ENCODE measurements at places on chromosomes 3 and 15.
A peak's percentile ranks its signal among the peaks of the same experiment; 100 is the strongest.

- DNase-seq = no peak
These were observed 4.0 kb downstream of the FBXL22 start for GRCh38 chr15:63601026-63601703.

GRCh38 chr3:26061947-26062346, 272.1 kb downstream of the OXSM start:
- no peak for DNase-seq

- no peak for DNase-seq
These were observed 326.2 kb downstream of the TUSC7 start for GRCh38 chr3:117035745-117036144.

- no peak for DNase-seq
These were observed 228.8 kb downstream of the OCA2 start for GRCh38 chr15:27870320-27870719.

DNA sequence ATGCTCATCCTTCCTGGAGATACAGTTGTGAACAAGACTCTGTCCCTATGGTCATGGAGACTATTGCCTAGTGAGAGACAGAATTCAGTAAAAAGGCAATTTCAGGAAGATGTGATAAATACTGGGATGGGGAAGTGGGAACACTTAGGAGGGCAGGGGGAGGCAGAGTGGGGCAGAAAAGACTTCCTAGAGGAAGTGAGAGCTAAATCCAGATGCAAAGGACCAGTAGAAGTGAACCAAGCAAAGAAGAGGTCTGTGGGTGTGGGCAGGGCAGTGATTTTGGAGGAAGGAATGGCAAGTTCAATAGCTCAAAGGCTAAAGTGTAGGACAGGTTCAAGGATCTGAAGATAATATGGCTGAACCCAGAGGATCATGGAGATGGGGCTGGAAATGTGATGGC, 68.9 kb downstream of the CD200R1L start:
- DNase-seq = no peak

DNA sequence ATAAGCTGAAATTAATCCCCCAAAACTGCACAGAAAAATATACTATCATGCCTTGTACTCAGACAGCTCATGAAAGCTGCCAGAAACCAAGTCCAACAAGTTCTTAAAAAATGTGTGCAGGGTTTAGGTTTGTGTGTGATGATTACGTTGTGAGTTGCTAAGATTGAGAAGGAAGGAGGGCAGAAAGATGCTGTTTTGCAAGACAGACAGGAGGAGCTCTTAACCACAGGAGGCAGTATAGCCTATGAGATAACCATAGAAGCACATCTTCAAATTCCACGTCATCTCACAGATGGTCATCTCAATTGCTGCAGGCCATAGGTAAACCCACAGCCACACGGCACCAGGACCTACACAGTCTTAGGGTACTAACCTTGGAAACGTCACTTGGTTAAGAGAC, 191.9 kb downstream of the STT3B start:
- DNase-seq = no peak

- no peak for DNase-seq
These were observed 44.3 kb upstream of the MRPS22 start for GRCh38 chr3:139299261-139300132.

- DNase-seq = no peak
These were observed 230.0 kb upstream of the MCTP2 start for GRCh38 chr15:94001255-94001801.

DNA sequence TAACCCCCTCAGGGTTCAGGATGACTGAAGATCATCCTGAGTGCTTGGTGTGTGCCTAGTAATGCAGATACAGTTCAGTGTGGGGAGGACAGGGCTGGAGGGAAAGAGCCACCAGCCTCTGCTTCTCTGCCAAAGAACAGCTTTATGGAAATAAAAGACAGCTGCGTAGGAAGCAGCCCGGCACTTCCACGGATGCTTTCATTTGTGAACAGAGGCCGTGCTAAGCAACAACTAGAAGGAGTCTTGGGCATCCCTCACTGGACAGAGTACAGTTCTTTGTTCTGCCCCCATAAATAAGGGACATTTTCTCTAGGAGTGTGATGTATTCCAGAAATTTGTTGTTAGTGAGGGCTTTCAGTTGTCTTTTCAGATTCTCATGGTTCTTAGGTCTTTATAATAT, 194.8 kb upstream of the RGMA start:
- no peak for DNase-seq

- DNase-seq = no peak
These were observed 1.5 kb upstream of the SPSB4 start for GRCh38 chr3:141049681-141050080.

DNA sequence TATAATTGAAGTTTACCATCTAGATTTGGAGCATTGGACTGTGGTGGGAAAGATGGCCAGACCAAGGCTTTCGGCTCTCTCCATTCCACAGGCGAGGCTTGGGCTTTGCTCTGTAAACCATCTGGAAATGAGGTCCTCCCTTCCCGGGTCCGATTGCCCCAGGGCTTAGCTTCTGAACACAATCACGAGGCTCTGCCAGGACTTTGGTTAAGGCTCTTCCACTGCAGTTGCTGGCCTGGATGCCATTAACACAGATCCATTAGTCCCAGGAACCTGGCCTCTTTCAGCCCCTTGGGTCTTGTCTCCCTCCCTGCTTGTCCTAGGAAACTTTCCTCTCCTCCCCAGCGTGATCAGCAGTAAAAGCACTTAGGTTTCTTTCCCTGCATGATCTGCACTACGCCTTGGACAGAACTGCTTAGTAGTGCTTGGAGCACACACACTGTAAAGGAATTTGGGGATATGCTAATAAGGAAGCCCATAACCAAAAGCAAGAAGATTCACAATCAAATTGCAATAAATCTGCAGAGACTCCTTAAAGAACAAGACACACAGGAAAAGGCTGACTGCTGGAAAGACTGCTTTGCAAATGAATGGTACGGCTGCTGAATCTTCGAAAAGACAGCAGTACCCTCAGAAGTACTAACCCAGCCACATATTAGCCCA, 154.3 kb downstream of the ECT2 start:
- no peak for DNase-seq

DNA sequence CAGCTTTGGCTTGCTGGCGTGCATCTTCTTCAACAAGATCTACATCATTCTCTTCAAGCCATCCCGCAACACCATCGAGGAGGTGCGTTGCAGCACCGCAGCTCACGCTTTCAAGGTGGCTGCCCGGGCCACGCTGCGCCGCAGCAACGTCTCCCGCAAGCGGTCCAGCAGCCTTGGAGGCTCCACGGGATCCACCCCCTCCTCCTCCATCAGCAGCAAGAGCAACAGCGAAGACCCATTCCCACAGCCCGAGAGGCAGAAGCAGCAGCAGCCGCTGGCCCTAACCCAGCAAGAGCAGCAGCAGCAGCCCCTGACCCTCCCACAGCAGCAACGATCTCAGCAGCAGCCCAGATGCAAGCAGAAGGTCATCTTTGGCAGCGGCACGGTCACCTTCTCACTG, 40.6 kb upstream of the CSTA start:
- no peak for DNase-seq

- peak; percentile 17 for DNase-seq
These were observed 10.8 kb upstream of the LRRC15 start for GRCh38 chr3:194380326-194380725.

GRCh38 chr3:55692957-55693558, 206.0 kb upstream of the WNT5A start:
- DNase-seq = no peak

DNA sequence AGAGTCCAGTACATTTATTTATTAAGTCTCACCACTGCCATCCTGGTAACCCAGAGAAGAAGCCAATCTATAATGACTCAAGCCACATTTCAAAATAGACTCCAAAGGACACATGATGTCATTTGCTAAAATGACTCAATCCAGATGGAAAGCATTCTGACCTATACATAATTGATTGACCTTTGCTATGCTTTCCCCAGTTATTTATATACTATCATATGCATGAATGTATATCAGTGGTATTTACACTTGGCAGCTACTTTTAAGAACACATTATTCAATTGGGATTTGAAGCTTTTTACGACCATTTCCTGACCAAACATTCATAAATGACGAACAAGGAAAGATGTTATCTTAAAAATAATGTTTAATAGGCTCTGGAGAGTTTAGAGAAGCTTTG, 297.2 kb downstream of the FHIT start:
- DNase-seq = no peak

- no peak for DNase-seq
These were observed 20.4 kb upstream of the SLC25A38 start for GRCh38 chr3:39362812-39363211.

DNA sequence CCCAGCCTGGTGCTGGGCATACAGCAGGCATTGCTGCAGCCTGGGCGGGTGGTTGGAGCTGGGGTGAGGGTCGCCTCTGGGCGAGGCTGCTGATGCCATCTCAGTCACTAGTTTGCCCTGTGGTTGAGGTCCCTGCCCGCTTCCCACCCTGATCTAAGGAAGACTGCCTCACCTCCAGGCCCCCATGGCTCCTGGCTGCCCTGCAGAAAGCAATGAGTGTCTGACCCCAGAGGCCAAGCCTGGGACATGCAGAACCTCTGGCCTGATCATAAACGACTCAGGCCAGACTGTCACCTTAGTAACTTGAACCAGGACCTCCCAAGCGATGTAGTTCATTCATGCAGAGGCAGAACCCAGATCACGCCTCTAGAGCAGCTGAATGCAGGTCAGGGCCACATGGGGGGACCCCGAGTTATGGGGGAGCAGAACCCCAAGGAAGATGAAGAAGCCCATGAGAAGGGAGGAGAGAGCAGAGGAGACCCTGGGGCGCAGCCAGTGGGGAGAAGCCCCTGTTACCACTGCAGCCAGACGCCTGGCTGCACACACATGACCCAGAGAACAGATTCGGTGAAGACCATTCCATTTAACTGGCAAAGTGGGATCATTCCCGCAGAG, 213.9 kb downstream of the TBC1D2B start:
- peak; percentile 39 for DNase-seq

DNA sequence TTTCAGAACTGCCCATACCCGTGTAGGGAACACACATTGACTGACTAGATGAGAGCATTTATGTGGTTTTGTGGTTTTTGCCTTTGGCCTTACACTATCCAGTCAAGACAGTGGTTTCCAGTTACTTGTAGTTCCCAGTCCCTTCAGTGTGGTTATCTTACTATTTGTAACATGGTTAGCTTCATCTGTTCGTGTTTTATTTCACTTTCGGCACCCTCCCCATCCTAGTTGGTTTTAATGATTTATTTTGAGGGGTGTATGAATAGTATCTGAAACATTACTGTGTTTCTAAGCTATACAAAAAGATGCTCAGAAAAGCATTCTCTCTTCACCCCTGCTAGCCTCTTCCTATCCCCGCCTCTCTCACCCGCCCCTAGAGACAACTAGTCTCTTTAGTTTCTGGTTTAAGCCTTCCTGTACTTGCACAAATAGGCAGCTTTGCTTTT, 14.1 kb downstream of the LYSMD4 start:
- no peak for DNase-seq

- no peak for DNase-seq
These were observed 20.9 kb downstream of the AMOTL2 start for GRCh38 chr3:134353171-134353825.

- no peak for DNase-seq
These were observed 641.1 kb upstream of the BCHE start for GRCh38 chr3:166478356-166478755.

GRCh38 chr3:14319654-14320182, 82.7 kb upstream of the SLC6A6 start:
- DNase-seq = no peak

GRCh38 chr3:30097022-30097650, 509.3 kb upstream of the TGFBR2 start:
- DNase-seq = no peak

GRCh38 chr3:50201573-50202315, 3.3 kb upstream of the SLC38A3 start:
- no peak for DNase-seq

DNA sequence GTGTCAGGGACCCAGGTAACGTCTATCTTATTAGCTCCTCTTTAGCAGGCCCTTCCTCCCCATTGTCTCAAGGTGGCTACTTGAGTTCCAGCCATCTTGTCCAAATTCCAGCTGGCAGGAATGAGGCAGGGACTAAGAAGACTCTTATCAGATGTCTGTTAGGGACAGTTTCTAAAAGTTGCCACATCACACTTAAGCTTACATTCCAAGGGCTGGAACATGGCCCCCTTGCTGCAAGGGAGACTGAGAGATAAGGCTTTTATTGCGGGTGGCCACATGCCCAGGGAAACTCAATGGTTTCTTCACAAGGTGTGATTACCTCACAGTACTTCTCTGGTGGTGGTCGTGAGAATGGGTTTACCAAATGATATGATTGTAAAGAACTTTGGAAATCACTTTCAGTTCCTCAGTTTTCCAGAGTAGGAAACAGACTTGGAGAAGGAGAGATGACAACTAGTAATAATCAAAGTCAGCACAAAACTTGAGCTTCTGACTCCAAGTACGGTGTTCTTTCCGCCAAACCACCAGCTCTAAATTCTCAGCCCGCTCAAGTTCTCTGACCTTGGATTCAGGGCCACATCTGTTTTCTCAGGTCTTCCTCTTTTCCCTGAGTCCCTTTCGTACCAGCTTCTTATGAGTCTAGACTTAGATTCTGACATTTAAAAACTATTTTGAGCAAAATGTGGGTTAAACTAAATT, 14.2 kb downstream of the PDIA5 start:
- no peak for DNase-seq

DNA sequence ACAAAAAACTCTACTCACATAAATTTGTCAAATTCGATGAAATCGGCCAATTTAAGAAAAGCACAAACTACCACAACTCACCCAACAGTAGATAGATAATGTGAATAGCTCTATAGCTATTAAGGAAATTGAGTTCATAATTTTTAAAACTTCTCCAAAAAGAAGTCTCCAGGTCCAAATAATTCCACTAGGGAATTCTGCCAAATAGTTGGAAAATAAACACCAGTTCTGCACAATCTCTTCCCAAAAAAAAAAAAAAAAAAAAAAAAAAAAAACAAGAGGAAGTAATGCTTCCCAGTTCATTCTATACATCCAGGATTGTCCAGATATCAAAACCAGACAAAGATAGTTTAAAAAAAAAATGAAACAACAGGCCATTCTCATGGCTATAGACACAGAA, 164.2 kb downstream of the POLR2M start:
- DNase-seq = no peak

DNA sequence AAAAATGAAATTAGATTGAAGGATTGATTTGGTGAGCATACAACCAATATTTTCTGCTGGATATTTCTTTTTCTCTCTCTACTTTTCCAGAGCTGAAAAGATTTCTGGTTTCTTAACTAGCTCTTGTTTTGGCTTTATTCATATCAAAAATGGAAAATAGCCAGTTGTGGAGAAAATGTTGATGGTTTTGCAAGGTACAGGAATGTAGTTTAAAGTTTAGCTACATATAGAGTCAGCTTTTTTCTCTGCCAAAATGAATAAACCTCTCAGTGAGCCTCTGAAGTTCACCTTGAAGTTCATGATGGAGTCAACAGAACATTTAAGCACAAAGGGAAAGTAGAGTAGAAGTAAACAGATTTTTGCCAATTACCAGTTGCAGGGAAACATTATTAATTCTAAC, 720.5 kb upstream of the ALCAM start:
- no peak for DNase-seq

- no peak for DNase-seq
These were observed 56.3 kb upstream of the CGNL1 start for GRCh38 chr15:57319919-57320560.

GRCh38 chr15:89067751-89068150, 20.5 kb upstream of the ABHD2 start:
- no peak for DNase-seq

GRCh38 chr3:182533394-182533793, 259.9 kb upstream of the ATP11B start:
- no peak for DNase-seq
